NCI-H69 (cell line): ENCODE measurements at places on chromosomes 3 and 15.

- DNase-seq = no peak
These were observed 272.8 kb upstream of the TTC14 start for GRCh38 chr3:180329187-180329586.

- DNase-seq = no peak
These were observed 35.7 kb downstream of the IQCH start for GRCh38 chr15:67290319-67290718.

GRCh38 chr3:188473045-188473444 is 319.1 kb downstream of the LPP start:
- DNase-seq = no peak

GRCh38 chr3:28940994-28941393 is 339.9 kb upstream of the RBMS3 start:
- DNase-seq = no peak

DNA sequence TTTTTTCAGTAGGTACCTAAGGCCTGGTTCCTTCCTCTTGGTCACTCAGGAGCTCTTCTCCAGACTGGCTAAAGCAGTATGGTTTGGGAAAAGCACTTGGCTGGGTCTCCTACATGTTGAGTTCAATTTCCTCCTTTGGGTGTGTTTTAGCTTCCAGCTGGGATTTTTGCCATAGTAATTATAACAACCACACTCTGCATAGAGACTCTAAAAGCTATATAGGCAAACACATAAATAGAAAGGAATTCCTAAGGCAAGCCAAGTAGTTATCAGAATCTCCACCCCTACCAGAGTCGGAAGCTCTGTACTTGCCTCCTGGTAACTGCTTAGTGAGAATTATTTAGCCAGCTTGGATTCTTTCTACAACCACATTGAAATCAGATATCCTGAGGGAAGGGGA is 48.6 kb downstream of the FOXL2 start:
- no peak for DNase-seq

DNA sequence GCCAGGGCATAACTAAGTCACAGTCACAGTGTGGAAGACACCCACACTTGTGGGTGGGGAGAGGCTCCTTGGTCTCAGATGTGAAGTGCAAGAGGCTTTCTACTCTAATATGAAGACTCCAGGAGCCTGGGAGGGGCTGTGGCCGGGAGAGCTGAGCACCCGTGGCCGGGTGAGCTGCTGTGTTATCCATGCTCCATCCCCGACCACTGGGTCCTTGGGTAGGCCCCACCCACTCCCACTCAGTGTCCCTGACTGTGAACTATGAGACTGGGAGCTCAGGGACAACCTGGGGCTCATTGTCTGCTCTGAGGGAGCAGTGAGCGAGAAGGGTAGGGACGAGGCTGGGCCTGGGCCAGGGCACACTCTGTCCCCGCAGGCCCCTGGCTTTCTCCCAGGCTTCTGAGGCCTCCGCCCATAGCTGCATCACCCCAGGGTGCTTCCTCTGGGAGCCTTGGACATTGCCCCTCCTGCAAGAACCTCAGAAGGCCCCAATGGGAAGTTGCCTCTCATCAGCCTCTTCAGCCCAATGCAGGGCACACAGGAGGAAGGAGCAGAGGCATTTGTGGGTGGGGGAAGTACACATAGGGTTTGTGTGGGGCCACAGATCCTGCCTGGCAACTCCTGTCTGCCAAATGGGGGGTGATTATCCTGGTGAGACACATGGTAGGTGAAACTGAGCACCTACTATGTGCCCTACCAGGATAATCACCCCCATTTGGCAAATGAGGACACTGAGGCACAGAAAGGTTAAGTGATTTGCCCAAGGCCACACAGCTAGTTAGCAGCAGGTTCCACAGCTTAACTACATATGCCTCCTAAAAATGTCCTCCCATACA is 2.4 kb downstream of the ANPEP start:
- DNase-seq = peak; percentile 6

GRCh38 chr15:75620841-75621391 is 4.6 kb downstream of the SNUPN start:
- no peak for DNase-seq

DNA sequence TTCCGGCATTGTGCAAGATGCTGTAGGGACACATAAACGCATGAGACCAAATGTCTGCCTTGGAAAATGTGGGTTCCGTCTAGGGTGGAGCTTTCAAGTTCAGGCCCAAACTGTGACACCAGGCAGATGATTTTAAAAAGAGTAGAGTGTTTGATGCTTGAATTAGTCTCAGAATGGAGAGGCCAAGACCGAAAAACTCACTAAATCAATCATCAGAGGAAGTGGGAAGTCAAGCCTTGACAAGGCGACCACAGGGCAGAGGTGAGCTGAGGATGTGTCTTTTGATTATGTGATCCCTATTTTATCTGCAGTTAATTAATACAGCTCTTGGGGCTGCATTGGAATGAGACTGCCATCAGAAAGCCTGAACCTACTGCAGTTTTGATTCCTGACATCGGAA is 275.4 kb downstream of the ABHD5 start:
- DNase-seq = no peak

DNA sequence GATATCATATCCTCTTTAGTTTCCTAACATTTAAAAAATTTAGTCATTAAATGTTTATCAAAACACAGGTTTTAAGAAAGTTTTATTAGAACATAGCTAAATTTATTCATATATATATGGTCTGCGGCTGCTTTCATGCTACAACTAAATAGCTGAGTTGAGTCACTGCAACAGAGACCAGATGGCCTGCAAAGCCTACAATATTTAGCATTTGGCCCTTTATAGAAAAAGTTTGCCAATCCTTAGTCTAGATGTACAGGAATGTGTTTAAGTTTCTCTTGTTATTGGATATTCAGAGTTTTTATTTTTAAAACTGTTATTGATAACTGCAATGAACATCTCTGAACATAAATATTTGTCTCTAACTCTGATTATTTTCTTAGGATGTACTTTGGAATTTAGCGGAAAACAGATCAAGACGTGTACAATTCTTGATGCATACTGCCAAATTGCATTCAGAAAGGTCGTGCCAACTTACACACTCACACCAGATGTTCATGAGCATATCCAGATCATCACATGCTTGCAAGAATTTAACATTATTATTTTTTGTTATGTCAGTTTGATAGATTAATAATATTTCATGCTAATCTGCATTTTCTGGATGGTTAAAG is 157.9 kb downstream of the STAC start:
- no peak for DNase-seq

- no peak for DNase-seq
These were observed 5.3 kb downstream of the SIN3A start for GRCh38 chr15:75446151-75446550.

DNA sequence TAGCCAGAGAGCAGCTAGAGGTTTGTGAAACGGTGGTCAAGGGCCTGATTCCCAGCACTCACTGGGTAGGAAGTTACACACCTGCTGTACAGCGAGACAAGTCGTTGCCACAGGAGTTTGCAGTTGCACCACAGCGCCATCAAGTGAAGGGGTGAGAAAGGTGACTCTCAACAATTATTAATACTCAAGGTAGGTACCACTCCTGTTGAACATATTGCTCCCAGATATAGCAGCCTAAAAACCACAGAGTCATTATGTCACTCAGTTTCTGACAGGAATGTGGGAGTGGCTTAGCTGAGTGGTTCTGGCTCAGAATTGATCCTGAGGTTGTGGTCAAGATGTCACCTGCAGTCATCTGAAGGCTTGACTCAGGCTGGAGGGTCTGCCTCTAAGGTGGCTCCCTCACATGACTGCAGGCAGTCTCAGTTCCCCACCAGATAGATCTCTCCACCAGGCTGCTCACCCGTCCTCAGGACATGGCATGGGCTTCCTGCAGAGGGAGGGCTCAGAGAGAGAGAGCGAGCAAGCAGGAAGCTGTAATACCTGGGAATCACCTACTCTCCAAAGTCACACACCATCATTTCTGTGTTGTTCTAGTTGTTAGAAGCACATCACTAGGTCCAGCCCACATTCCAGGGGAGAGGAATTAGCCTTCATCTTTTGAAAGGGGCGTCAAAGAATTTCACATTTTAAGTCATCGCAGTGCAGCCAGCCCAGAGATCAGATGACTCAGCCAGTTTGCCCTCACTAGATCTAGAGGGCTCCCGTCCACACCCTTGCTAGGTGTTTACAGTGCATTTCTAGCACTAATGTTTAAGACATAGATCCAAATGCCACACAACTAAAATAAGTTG is 17.0 kb upstream of the ANO10 start:
- peak; percentile 13 for DNase-seq

GRCh38 chr15:77628010-77628409 is 4.7 kb downstream of the LINGO1 start:
- DNase-seq = no peak

DNA sequence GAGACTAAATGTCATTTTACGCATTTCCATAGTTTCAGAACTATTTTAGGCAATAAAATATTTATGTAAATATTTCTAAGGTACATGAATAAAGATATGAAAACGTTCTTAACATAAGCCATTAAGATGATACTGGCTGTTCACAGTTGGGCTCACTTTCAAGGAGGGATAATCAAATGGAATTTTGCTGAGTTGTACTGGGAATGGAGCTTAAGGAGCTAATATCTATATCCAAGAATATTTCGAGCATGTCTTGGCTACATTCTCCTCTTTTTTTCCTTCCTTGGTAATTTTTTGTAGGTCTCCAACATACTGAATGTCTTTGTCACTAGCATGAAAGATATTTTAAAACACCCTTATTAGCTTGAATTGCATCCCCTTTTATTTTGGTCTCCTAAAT is 383.4 kb downstream of the RAP2B start:
- no peak for DNase-seq

DNA sequence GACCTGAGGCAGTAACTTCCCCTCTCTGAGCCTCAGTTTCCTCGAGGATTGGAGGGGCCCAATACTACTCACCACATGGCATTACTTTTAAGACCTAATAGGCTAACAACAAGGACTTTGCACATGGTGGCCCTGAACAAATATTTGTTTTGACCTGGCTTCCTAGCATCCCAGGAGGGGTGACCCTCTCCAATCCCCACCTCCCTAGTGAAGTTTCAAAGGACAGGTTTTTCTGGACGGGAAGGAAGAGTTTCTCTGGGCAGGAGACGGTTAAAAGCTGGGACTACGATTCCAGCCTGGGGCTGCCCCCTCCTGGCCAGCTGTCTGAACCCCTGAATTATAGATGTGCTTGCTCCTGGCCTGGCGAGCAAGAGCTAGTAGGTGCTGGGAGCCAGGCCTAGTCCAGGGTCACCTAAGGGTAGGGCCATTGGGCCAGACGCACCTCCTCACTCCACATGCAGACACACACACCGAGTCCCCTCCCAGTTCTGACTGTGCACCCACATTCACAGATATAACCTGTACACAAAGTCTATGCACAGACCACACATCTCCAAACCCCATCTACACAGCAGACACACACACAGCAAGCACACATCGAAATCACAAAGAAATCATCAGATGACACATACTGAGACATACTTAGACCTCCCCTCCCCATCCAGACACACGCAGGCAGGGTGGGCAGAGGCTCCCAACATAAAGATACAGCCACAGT is 2.7 kb upstream of the ISL2 start:
- no peak for DNase-seq

DNA sequence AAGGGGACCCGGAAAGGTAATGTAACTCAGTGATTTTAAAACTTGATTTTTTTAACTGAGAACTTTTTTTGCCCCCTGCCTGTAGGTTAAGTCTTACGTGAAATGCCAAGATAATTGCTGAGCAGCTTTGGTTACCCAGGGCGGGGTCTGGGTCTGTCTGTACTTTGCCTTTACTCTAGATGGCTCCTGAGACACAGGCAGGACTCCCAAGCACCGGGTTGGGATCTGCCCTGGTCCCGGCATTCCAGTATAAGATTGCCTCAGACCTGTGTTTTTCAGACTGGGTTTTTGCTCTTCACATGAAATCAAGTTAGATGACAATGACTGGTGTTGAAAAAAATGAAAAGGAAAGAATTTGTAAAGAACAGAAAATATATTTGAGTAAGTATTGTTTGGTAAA is 40.3 kb downstream of the WDR76 start:
- DNase-seq = no peak

- no peak for DNase-seq
These were observed 278.3 kb upstream of the ICE2 start for GRCh38 chr15:60757273-60757672.

GRCh38 chr3:108599677-108600409 is 10.3 kb downstream of the DZIP3 start:
- DNase-seq = no peak

DNA sequence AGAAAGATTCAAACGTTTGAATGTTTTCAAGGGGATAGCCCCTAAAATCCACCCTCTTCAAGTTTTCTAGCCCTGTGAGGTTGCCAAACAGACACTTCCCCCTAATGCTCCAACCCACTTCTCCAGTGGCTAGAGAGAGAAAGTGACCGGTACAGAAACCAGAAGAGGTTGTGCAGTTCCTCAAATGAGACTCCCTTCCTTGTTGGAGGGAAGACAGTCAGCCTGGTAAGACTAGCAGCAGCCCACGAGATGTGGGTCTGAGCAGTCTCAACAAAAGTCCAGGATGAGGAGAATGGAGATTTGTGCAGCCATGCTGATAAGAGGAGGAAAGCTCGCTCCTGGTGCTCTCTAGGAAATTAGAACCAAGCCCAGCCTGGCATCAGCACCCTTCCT is 222.8 kb upstream of the TPRG1 start:
- DNase-seq = no peak

DNA sequence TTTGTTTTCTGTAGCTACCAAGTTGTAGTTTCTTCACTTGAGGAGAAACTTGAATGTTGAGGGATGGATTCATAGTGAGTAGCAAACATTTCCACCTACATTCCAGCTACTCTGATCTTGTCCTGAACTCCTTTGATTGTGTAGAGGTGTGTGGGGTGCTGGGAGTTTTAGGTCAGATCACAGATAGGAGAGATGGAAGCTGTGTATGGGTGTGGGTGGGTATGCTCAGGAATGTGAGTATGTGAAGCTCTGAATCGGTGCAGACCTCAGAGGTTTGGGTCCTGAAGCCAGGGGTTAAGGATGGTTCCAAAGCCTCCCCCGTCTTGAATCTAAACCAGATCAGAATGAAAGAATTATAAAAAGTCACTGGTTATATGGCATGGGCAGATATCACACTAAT is 52.6 kb upstream of the VILL start:
- no peak for DNase-seq

- DNase-seq = no peak
These were observed 70.6 kb downstream of the GAP43 start for GRCh38 chr3:115693868-115694267.

DNA sequence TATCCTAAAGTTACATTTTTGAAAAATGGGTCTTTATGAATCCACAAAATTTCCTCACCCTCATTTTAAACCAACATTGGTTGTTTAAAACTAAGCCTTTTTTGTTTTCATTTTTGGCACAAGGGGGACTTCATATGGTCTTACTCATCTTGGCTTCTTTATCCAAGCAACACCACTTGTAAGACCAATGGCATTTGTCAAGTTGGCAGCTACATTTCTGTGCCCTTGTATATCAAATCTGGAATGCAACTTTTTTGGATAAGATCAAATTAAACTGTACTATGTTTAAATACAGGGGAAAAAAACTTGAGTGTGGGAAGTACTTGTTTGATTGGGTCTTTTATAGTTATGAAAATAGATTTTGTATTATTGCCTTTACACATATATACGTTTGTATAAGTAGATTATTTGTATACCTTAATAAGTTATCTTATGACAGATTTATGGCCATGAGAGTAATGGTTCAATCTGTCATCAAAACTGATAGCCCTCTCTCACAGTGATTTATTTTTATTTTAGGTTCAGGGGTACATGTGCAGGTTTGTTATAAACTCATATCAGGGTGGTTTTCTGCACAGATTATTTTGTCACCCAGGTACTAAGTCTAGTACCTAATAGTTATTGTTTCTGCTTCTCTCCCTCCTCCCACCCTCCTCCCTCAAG is 43.4 kb downstream of the GPR160 start:
- DNase-seq = no peak

- no peak for DNase-seq
These were observed 99.1 kb upstream of the STT3B start for GRCh38 chr3:31433679-31433992.
